ELF-1 (cell line): ENCODE measurements at places on chromosomes 3 and 15.

DNA sequence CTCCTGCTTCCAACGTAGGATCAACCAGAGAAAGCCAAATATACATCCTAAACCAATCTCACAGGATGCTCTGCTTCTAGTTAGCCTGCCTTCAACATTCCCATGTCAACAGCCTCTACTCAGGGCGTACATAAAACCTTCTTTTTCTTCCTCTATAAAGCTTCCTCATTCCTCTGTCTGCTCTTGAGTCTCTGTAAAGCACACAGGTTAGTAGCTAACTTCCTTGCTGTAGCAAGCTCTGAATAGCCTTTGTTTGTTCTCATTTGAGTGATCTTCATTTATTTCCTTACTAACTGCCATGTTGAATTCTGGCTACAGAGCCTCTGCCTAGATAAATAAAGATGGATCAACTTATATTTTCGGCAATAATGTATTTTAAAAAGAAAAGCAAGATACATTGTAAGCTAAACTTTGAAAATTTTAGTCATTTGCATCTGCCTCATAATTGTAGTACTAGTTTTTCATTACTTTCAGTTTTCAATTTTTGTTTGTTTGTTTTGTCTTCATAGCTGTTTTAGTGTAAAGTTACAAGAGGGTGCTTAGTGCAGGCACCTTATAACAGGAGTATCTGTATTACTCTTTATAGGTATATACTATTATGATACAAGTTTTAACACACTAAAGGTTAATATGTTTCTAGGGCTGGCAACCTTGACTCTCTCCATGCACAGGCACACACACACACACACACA is 498.2 kb downstream of the PYDC2 start:
- DNase-seq, result no peak

- no peak for DNase-seq
Measured at GRCh38 chr3:122974764-122975162, 52.8 kb downstream of the SEMA5B start.

- no peak for DNase-seq
Measured at GRCh38 chr3:73452729-73453128, 172.0 kb downstream of the PDZRN3 start.

DNA sequence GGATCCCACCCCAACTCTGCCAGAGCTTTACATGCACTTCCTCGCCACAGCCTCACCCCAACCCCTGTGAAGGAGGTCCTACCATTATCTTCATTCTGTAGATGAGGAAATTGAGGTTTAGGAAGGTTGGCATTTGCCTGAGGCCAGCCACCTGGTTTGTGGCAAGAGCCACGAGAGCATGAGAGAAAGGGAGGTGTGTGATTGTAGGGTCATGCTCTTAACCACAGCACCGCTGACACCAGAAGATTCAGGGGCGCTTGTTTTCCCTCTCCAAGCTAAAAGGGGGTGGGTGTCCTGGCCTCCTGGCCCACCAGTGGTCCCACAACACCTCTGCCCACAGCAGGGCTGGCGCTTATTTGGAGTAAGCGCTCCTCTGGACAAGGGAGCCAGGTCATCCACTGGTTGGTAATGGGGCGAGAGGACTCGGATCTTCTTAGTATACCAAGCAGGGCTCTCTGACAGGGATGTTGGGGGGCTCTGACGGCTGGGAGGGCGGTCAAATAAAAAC is 691 bp downstream of the RHCG start:
- DNase-seq, result no peak

DNA sequence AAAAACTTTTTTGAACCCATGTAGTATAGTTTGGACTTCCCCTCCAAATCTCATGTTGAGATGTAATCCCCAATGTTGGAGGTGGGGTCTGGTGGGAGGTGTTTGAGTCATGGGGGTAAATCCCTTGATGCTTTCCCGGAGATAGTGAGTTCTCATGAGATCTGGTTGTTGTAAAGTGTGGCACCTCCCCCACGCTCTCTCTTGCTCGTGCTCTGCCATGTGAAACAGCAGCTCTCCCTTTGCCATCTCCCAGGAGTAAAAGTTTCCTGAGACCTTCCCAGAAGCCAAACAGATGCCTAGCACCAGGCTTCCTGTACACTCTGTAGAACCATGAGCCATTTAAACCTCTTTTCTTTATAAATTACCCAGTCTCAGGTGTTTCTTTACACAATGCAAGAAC is 16.0 kb upstream of the RNU6-1 start:
- peak; percentile 45 for DNase-seq

- DNase-seq, result peak; percentile 38
Measured at GRCh38 chr3:128348805-128349531, 117.7 kb downstream of the DNAJB8 start.

GRCh38 chr3:188941103-188941502 is 230.7 kb upstream of the TPRG1 start:
- DNase-seq, result no peak

DNA sequence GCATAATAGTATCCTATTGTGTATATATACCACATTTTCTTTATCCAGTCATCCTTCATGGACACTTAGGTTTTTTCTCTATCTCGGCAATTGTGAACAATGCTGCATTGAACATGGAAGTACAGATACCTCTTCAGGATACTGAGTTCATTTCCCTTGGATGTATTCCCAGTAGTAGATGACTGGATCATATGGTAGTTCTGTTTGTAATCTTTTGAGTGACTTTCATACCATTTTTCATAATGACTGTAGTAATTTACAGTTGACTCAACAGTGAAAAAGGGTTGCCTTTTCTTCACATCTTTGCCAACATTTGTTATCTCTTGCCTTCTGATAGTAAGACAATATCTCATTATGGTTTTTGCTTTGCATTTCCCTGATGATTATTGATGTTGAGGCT is 21.8 kb downstream of the MYH15 start:
- DNase-seq, result no peak

GRCh38 chr3:83662381-83662960 is 1296.3 kb upstream of the CADM2 start:
- DNase-seq, result no peak

DNA sequence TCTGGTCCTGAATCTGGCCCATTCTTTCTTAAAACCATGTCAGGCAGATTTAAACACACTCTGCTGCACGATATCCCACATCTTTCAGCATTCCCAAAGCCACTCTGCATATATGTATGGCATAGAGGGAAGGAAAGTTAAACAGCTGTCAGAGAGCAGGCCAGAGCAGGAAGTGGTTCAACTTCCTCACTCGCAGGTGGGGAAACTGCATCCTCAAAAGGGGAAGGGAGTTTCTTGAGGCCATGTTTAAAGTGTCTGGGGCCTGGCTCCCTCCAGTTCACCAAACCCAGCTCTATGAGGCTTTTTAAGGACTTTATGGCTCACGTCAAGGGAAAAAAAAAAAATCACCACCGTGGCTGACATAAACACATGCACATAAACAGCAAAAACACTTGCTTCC is 123.1 kb downstream of the OPA1 start:
- no peak for DNase-seq

DNA sequence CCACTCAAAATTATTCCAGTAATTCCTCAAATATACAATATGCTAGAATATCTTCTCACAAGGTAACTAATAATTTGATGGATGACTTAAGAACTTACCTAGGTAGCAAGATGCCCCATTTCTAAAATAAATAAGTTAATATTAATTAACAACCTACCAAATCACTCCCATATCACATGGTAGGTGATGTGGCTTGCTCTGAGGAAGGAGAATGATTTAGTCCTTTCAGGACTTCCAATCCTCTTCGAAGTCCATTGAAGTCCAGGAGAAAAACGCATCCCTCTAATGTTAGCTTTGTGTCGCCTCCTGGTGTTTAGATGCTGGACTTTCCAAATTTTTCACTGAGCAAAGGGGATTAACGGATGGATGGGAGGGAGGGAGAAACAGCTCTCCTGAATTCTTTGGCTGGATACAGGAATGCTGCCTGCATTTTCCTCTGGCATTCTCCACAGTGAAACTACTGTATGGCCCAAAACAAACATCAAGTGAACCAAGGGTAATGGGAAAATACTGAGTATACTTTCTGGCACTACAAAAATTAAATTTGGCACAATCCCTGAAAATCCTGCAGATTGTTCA is 58.6 kb downstream of the PRICKLE2 start:
- peak; percentile 86 for DNase-seq

DNA sequence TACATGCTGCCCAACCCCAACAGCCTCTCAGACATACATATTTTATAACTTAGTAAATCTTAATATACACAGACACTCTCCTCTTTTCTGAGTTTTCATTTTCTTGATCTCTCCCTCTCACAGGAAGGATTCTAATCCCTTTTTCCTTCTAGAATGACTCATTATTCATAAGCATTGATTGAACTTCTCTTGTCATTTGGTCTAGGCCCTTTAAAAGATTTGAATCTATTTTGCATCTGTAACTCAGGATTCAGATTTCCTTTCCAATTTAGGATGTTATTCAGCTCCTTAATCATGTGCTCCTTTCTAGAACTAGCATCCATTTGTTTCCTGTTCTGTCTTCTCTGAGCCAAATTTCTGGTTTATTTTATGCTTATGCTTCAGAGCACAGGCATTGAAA is 624.5 kb upstream of the SGO1 start:
- DNase-seq, result no peak

DNA sequence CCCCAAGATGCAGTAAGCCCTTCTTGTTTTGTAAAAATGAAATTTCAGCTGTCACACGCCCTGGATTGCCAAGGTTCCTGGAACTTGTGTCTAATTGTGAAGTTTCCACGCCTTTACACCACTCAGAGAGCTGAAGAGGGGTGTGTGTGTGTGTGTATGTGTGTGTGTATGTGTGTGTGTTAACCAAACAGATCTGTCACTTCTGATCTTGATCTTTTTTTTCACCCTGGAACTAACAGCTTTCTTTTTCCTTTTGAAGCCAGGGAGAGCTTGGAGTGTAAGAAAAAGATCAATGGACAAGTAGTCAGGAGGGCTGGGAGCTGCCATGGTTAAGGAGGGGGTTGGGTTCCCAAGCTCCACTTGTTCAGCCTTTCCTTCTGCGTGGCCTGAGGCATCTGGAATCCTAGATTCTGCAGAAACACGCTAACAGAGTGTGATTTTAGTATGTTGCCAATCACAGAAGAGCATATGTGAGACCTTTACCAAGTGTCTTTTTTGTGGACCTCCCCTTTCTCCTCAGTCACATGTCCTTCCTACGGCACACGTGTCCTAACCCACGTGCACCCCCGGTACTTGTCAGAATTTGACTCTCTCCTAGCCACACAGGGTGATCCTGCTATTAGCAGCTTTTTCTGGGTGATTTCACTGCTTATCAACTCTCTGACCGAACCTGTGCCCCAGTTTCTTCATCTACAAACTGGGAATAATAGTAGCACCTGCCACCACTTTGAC is 11.5 kb downstream of the TIMP4 start:
- DNase-seq, result no peak

DNA sequence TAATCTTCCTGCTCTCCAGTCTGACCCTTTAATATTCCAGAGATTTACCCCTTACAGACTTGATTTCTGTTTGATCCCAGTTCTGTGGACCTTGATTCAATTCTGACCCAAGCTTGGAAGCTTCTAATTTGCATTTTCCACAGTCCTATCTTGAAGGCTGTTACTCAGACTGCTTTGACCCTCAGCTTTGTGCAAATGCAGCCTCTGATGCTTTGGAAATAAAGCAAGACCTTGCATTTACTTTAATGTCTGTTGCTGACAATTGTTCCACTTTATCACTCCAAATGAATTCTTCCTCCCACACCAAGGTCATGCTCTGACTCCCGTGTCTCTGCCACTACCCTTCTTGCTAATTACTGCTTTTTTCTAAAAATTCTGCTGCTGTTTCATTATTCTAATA is 886.0 kb downstream of the TUSC7 start:
- DNase-seq, result no peak

- DNase-seq, result no peak
Measured at GRCh38 chr3:133799794-133800585, 5.6 kb upstream of the SRPRB start.

GRCh38 chr3:152488449-152488848 is 219.7 kb downstream of the MBNL1 start:
- no peak for DNase-seq
